ENCODE measurements at places on chromosomes 13 and 19.

DNA sequence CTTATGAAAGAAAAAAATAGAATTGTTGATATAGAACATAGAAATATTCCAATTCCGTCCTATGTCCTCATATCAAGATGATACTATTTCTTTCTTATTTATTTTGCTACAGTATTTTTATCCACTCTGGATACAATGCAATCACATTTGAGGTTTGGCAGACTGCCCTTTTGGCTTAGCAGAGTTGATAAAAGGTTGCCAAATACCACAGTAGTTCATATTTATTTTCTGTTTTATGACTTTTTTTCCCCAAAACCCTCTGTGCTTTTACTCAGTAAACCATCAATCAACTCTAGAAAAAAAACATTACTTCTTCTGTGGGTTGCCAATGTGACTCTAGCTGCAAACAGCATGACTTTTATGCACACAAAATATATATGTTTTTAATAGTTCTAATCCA is 424.5 kb downstream of the PCDH9 start:
- DNase-seq = no peak

DNA sequence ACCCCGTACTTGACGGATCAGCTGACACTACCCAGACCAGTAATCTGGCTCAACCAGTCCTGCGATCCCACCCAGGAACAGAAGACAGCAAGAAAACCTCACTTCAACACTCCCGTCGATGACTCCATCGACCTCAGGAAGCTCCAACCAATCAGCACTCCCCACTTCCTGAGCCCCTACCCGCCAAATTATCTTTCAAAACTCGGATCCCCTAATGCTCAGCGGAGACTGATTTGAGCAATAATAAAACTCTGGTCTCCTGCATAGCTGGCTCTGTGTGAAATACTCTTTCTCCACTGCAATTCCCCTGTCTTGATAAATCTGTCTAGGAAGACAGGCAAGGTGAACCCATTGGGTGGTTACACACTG is 1.2 kb downstream of the LSM4 start:
- no peak for DNase-seq

DNA sequence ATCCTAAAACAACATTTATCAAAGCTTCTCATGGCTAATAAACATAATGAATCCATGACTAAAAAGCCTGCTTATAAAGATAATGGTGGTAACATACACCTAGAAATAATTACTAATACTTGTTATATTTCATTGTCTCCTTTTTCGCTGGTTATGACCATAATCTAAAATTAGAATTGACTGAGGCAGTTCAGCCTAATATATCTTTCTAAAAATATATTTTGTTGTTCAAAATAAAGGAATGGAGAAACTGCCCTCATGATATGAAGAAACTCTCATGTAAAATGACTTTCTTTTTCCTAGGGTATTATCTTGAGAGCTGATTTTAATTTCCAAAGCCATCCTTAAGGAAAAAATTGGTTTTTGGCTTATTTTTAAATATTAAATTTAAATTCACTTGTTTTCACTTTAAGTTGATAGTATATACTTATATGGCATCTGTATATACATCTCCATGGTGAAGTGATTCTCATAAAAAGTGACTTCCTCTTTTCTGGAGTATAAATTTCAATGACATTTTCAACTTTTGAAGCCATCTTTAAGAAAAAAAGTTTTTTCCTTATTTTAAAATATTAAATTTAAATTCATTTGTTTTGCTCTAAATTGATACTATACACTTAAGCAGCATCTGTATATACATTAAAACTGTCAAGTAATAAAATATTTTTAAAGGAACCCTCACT is 204.6 kb downstream of the VWA8 start:
- no peak for DNase-seq

DNA sequence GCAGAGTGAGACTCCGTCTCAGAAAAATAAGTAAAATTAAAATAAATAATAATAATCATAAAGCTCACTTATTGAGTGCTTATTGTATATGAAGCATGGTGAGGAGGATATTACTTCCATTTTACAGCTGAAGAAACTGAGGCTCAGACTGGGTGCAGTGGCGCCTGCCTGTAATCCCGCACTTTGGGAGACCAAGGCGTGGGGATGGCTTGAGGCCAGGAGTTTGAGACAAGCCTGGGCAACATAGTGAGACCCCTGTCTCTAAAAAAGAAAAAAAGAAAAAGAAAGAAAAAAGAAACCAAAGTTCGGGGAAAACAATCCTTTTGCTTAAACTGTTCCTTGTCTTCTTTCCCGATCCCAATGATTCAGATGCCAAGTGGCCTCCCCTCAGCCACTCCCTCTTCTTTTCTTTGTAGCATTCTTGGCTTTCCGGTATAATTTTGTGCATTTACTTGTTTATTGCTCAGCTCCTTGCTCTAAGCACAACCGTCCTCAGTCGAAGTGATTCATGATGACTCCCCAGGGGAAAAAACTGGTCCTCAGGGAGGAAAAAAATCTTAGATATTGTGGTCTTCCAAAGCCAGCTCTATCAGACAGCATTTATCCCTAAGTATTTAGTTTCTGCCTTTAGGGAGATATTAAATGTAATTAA is 965 bp upstream of the EIF3G start:
- no peak for DNase-seq

GRCh38 chr19:16394111-16394510 is 69.5 kb downstream of the KLF2 start:
- DNase-seq = no peak

DNA sequence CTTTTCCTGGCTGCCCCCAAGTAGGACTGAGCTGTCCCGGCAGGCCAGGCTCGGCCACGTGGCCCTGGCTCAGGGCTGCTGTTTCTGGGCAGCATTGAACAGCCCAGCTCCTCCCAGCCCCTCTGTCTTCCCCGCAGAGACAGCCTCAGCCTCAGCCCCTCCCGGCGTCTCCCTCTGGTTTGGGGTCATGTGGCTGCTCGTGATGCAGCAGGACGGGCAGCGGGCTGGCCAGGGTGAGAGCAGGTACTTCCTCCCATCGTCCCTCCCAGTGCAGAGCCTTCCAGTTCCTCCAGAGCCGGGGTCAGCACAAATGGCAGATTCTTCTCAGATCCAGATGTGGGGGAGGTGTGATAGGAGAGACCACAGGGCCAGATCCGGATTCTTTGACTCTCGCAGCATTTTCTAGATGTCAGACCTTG is 114.6 kb downstream of the KDM4B start:
- DNase-seq = no peak

DNA sequence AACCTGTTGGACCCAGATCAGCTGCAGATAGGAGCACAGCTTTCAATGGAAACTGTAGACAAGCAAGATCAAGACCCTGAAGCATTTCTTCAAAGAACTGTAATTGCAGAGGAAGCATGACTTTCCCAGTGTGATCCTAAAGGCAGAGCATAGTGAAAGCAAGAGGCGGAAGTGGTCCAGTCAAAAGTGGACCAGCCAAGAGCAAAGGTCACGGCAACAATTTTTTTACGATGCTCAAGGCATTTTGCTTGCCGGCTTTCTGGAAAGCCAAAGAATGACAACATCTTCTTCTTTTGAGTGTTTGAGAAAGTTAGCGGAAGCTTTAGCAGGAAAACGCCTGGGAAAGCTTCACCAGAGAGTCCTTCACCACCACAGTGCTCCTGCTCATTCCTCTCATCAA is 111.6 kb downstream of the RNF17 start:
- no peak for DNase-seq

DNA sequence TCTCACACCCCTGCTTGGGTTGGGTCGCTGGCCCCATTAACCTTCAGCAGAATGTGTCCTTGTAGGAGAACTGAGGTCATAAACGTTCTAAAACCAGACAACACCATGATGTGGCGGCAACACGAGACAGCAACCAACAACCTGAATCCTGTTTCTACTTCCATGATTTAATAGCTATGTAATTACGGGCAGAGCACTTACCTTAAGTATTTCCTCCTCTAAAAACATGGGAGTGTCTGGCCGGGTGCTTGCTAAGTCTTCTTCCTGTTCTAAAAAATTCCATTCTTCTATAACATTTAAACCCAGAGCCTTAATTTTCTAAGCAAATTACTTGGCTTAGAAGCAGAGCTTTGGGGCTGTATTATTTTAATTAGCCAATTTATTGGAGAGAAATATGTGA is 33.5 kb upstream of the IRS2 start:
- no peak for DNase-seq

DNA sequence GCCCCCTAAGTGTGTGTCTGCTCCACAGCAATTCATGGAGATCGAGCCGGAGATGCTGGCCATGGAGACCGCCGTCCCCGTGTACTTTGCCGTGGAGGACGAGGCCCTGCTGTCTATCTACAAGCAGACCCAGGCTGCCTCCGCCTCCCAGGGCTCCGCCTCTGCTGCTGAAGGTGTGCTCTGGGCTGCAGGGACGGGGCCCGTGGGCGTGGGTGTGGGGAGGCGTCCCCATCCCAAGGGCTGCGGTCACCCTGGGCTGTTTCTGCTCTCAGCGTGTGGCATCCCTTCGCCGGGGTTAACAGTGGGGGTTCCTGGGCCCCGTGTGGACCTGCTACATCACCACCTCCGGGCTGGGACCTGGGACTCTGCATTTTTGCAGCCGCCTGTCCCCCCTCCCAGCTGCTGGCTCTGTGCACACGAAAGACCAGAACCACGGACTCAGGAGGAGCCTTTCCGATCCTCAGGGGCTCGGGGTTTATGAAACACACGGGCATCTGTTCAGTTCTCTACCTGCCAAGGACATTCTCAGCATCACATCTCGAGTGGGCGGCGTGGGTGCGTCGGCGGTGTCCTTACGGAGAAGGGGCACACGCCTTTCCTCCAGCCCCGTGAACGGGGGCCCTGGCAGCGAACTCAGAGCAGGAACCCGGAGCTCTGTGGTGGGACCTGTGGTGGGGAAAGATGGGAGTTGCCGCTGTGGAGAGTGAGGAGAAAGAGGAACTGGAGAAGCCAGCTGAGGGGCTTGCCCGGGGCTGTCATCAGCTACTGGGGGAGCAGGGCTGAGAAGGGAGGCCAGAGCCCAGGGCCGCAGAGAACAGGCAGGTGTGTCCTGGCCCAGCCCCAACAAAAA is 7.8 kb downstream of the NCLN start:
- no peak for DNase-seq

GRCh38 chr19:49908480-49909420 is 12.1 kb upstream of the IL4I1 start:
- DNase-seq = no peak

- no peak for DNase-seq
Observed at GRCh38 chr13:48653472-48653939, at the start of gene CYSLTR2. TSS of gene CYSLTR2 (plus strand) at chr13:48653929. CDS start at chr13:48706818, 52,889 bp downstream.

DNA sequence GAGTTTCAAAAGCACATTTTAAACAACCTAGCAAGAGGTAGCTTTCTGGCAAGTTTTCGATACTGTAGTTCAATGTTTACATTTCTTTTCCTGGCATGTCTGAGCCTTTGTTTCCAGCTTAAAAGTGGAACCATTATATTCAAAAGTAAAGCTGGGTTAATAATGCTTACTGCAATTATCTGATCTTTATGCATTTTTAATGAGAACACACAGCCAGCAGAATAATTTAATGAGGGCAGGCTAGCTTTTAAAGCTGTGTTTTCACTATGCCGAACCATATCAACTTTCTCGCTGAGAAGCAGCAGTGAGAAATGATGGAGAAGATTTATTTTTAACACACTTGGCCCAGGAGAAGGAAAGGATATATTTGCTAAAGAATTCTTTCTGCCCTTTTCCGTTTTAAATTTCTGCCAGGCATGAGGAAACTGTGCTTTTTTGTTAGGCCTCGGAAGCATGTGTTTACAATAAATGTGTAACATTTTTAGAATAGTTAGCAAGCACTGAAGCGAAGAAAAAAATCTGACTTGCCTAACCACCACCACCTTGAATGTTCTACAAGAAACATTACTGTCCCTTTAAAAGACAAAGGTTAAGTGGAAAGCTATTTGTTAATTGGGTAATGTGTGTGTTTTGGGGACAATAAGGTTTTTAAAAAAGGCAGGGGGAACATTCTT is 1.0 kb downstream of the MBNL2 start:
- DNase-seq = no peak

- DNase-seq = no peak
Observed at GRCh38 chr19:2524840-2525723, 49.2 kb downstream of the GADD45B start.

DNA sequence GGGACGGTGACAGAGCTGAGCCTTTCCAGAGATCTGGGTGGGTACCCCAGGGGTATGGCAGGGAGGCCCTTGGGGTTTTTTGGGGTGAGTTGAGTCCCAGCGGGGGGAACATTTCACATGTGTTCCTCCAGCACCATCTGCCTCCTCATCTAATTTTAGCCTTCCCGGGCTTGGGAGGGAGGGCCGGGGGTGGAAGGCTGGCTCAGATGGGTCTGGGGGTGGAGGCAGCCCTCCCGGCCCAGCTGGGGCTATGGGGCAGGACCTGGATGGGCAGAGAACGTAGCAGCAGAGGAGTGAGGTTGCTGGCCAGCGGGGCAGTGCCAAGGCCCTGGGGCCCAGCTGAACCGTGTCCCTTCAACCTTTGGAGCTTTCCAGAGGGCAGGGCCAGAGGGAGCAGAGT is 23.5 kb downstream of the ADGRL1 start:
- DNase-seq = no peak

GRCh38 chr19:52938761-52939160 is 15.5 kb upstream of the ZNF888 start:
- DNase-seq = no peak

GRCh38 chr19:17484520-17485185 is 14.3 kb downstream of the SLC27A1 start:
- no peak for DNase-seq

DNA sequence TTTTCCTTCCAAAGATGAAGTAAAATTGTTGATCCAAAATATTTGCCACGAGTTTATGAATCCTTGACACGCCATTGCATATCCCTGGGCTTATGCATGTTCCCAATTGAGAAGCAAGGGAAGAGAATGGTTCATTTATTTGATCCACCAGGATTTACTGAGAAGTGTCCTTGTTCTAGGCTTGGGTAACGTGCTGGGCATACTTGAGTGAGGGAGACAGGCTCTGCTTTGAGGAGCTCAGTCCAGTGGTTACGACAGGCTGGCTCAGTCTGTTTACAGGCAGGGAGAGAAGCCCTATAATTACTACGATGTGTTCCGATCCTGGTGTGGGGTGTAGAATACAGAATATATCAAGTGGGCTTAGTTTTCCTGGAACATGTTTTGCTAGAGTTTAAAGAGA is 6.3 kb upstream of the PNMA8C start:
- no peak for DNase-seq

DNA sequence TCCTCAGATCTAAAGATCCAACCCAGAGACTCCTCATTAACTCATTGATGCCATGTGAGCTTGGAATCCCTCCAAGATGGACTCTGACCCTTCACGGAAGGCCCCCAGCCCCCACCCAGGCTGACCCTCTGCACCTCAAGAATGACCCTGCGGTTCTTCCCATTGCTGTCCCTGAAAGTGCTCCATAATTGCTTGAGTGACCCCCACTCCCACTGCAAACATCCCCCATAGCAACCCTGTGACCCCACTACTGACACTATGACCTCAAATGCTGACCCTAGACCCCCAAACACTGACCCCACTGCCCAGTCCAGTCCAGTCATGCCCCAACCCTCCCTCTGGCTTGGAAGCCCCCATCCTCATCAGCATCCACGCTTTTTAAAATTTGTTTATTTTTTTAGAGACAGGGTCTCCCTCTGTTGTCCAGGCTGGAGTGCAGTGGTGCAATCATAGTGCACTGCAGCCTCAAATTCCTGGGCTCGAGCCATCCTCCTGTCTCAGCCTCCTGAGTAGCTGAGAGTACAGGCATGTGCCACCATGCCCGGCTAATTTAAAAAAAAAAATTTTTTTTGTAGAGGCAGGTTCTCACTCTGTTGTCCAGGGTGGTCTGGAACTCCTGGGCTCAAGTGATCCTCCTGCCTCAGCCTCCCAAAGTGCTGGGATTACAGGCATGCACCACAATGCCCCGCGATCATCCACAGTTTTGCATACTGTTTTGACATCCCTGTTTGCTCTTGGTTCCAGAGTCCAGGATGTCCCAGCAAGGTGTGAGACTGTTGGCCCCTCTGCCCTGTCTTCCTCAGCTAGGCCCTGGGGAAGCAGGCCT is 855 bp downstream of the LYL1 start:
- DNase-seq = no peak

Measured in activated T-cell treated with anti-CD3 and anti-CD28 coated beads for 1 hour (primary cell).